ENCODE measurements at places on chromosomes 2 and 18. TPM values are rescaled to one million over a fixed set of nuclear protein-coding genes. Genes with fewer than 3 reads are reported as not detected.
A peak's percentile ranks its signal among the peaks of the same experiment; 100 is the strongest.

GRCh38 chr18:46727177-46727576 lies 29.7 kb downstream of the ST8SIA5 start:
- no peak for DNase-seq

GRCh38 chr2:195711478-195711877 lies 54.5 kb downstream of the SLC39A10 start:
- DNase-seq: no peak

GRCh38 chr2:86393521-86394491 lies 47.4 kb upstream of the KDM3A start:
- DNase-seq: peak; percentile 54

GRCh38 chr2:19409046-19409445 lies 50.6 kb upstream of the OSR1 start:
- no peak for DNase-seq

- no peak for DNase-seq
These were observed 2.1 kb upstream of the GPR75 start for GRCh38 chr2:53861824-53862223.

- no peak for DNase-seq
These were observed 188.8 kb upstream of the PGAP1 start for GRCh38 chr2:197115325-197115724.

- DNase-seq: no peak
These were observed 879 bp upstream of the XDH start for GRCh38 chr2:31415421-31415820.

DNA sequence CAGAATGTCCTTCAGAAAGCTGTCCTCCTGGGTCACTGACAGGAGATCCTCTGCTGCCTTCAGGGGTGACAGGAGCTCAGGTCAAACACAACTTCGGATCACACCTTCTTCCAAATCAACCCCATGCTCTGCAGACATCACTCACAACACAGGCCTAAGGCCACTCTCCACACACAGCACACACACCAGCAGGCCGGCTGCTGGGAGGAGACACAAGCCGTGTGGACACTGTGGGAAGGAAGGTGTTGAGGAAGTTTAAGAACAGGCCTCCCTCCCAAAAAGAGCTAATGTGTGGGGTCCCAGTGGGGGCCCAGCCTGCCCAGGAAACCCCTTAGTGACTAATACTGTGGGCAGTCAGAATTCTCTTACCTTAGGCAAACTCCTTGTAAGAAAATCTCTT lies 290.3 kb upstream of the ID2 start:
- no peak for DNase-seq

GRCh38 chr18:49646873-49647272 lies 85.0 kb downstream of the LIPG start:
- no peak for DNase-seq

DNA sequence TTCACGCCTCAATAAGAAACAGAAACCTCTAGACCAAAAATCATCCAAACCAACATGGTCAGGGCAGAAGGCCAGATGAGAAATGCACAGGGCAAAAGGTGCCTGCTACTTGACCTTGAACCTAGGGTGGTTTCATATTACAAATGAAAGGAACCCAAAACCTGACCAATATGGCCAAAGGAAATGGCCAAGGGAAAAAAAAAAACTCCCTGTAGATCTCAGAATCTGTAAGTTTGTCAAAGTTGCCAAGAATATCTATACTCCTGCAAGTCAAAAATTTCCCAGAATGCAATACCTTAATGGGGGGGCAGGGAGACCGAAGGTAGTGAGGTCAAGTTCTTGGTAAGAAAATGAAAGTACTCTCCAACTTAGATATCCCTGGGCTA lies 47.2 kb downstream of the HIBCH start:
- DNase-seq: no peak

DNA sequence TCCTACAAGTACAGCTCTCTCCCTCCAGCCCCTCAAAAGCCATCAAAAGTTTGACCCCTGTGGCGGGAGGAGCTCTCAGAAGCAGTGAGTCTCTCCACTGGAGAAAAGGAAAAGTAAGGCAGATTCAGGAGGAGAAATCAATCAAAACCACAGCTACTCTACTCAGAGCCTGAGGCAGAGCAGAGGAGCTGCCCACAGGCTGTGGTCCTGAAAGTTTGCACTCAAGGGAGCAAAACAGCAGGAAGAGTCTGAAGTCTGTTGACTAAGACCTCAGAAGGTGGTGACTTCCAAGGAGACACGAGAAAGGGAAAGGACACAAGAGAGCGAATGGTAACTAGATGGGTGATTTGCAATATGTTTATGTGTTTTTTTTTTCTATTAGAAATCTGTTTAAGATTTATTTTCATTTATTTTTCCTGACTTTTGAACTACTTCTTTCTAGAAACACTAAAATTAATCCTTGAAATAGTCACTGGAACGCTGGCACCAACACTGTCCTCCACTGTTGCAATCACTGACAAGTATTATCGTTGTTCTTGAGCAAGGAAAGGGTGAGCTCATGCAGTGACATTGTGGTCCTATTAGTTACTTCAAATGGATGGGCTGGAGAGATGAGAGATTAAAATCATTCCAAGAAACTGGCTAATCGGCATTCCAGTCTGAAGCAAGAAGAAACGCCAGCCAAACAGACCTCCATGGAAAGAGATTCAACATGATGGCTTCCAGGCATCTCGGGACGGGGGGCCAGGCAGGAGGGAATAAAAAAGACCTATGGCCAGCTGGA lies 35.8 kb downstream of the PID1 start:
- DNase-seq: no peak

- no peak for DNase-seq
These were observed 991.5 kb upstream of the FANCL start for GRCh38 chr2:59232394-59233165.

- DNase-seq: peak; percentile 92
These were observed 39.5 kb upstream of the CYP1B1 start for GRCh38 chr2:38115216-38116032.

- DNase-seq: no peak
These were observed 183.0 kb downstream of the PHLPP1 start for GRCh38 chr18:62898359-62898758.

- no peak for DNase-seq
These were observed 59.0 kb downstream of the SEPTIN10 start for GRCh38 chr2:109554758-109555157.

DNA sequence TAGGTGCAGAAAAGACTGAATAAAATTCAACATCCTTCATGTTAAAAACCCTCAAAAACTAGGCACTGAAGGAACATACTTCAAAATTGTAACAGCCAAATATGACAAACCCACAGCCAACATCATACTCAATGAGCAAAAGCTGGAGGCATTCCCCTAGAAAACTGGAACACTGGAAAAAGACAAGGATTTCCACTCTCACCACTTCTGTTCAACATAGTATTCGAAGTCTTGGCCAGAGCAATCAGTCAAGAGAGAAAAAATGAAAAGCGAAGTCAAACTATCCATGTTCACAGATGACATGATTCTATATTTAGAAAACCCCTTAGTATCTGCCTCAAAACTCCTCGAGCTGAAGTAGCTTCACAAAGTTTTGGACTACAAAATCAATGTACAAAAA lies 282.3 kb downstream of the PID1 start:
- no peak for DNase-seq

DNA sequence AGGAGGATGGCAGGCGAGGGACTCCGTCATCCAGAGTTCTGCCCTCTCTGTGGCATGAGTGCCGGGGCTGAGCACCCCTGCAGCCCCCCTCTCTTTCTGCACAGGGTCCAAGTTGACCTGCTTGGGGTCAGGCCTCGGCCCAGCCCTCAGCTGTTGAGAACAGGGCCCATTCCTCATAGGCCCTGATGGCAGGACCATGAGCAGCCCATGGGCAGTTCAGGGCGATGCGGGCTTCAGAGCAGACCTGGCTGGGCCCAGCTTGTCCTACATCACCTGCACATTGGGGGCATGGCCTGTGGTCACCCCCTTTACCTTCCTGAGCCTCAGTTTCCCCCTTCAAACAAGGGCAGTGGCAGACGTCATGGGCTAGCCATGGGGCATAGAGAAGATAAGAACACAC lies 238.1 kb downstream of the SEPTIN10 start:
- DNase-seq: no peak

DNA sequence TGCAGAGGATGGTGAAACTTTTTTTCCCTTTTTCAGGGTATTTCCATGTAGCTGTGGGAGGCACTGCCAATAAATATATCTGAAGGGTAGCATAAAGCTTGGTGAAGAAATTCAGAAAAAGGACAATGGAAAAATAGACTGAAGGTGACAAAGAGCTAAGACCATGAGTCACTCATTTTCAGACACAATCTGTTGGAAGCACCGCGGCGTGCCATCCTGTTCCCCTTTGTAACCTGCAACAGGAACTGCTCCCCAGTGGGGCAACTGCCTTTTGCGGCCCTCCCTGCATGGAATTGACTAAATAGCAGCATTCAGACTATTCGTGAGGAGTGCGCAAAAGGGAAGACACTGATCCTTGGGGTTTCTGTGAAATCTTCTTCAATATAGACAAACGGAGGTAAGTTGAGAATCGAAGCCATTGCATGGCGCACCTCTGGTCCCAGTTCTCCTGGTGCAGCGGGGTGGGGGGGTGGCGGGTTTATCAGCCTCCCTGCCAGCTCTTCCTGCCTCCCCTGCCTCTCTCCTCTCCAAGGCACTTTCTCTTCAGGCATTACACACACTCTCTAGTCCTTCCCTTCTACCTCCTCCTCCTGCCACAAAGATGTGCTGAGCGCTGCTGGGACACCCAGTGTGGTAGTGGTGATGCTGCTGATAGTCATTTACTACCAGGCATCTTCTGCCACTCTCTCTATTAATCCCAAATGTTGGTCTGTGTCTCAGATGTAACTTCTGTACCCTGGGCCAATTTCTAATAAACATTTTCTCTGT lies 126.2 kb upstream of the TMEM200C start:
- no peak for DNase-seq

DNA sequence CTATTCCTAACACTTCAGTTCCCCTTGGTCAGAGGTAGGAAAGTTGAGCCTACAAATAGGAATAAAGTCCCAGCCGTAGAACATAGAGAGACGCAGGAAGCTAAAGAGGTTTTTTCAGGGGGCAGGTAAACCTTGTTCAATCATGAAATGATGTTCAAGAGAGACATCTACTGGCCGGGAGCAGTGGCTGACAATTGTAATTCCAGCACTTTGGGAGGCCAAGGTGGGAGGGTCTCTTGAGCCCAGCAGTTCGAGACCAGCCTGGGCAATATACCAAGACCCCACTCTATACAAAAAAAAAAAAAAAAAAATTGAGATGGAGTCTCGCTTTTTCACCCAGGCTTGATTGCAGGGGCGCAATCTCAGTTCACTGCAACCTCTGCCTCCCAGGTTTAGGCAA lies 66.7 kb upstream of the DNAJC10 start:
- no peak for DNase-seq

DNA sequence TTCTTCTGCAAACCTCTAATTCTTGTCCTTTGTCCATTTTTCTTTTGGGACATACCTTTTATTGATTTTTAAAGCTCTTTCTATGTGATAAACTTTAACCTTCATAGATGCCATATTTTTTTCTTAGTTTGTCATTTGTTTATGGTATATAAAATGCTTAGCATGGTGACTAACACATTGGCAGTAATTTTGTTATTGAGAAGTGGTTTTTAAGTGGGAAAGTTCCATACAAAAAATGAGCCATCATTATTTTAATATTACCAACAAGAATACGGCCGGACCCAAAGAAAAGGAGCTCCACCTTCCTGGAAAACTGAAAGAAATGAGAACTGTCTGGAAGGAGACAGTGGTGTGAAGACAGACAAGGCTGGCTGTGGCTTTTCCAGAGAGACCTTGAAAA lies 270.1 kb upstream of the SIX2 start:
- no peak for DNase-seq

GRCh38 chr2:79835911-79836310 lies 323.1 kb downstream of the CTNNA2 start:
- DNase-seq: no peak

DNA sequence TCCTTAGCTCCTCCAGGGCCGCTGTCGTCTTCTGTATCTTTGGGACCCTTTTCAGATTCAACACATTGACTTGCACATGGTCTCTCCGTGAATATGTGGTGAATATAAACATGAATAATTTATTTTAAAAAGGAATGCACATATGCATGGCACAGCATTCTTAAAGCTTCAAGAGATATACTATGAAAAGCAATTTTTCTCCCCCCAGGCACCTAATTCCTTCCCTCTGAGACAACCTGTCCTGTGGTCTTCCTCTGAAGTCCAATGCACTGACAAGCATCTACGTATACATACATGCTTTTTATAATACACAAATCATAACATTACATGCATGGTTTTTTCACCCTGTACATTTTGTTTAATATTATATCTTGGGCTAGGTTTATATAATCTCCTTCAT lies 285.1 kb downstream of the MYT1L start:
- no peak for DNase-seq

The KCNK3 gene
- total RNA-seq: not detected

The GALNT14 gene
- total RNA-seq: 0.33 TPM

The APOB gene
- total RNA-seq: not detected

The RPRD1A gene
- total RNA-seq: 27.4 TPM

The AGPS gene
- total RNA-seq: 76.7 TPM

The ALPG gene
- total RNA-seq: not detected

The CTDP1 gene
- total RNA-seq: 45.5 TPM

The CKAP2L gene
- total RNA-seq: 17.9 TPM

The ZNF521 gene
- not detected for total RNA-seq

The MROH2A gene
- not detected for total RNA-seq
